ENCODE measurements at places on chromosomes 11 and 22. TPM values are rescaled to one million over a fixed set of nuclear protein-coding genes. Genes with fewer than 3 reads are reported as not detected.

Gene HSD17B12
- total RNA-seq = 102 TPM

DNA sequence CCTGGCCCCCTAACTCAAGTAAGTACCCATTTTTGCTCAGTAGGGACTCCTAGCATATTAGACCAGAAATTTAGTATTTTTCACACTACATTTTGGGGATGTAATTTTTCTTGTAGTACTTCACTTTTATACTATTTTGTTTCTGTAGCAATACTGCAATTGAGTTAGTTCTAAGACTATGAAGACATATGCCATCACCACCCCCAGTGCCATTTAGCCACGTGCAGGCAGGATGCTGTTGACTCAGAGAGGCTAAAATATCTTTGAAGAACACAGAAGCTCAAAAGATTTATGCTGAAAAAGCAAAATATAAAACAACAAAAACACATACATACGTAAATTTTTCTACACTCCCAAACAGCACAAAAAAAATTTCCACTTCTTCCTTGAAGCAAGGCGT lies 29.1 kb upstream of the DLAT start:
- DNase-seq = no peak

DNA sequence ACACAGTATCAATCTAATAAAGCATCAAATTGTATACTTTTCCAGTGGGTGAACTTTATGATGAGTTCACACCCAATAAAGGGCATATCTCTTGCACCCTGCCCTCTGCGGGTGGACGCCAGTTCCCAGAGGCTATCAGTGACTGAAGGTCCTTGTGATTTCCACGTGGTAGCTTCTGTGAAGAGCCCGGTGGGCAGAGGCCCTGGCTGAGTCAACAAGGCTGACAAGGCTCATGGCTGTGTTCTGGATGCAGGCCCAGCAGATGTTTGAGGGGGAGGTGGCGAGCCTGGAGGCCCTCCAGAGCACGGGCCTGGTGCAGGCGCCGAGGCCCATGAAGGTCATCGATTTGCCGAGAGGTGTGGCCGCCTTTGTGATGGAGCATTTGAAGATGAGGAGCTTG lies 71.4 kb downstream of the PIWIL3 start:
- DNase-seq = no peak

Gene MUC2
- 0.39 TPM for total RNA-seq

GRCh38 chr11:47938791-47939560 lies 41.4 kb upstream of the PTPRJ start:
- no peak for DNase-seq

GRCh38 chr11:80593648-80594374 lies 1153.0 kb upstream of the TENM4 start:
- no peak for DNase-seq

Gene OR51E2
- total RNA-seq = 7.4 TPM

DNA sequence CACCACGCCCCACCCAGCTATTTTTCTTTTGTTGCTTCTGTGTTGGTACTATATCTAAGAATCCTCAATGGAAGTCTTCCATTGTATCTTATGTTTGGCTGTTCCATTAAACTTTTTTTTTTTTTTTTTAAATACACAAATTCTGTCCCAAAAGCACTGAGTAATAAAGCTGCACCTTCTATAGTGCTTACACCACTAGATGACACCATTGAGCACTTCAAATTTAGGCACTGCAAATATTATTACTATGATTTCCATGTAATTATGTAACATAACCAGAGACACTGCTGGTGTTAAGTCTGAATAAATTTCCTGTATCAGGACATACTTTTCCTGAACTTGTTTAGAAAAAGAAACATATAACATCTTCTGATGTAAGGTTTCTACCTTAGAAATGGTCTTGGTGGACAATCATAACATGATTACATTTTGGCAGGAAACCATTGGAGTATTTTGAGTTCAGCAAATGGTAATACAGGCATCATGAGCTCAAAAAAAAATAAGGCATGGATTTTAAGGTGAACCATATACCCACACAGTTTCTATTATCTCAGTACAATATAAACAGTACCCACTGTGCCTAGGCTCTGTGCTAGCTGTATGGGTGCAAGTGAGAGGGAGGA lies 110.5 kb downstream of the ATG16L2 start:
- no peak for DNase-seq

GRCh38 chr11:9020916-9021315 lies 17.1 kb upstream of the NRIP3 start:
- DNase-seq = no peak

DNA sequence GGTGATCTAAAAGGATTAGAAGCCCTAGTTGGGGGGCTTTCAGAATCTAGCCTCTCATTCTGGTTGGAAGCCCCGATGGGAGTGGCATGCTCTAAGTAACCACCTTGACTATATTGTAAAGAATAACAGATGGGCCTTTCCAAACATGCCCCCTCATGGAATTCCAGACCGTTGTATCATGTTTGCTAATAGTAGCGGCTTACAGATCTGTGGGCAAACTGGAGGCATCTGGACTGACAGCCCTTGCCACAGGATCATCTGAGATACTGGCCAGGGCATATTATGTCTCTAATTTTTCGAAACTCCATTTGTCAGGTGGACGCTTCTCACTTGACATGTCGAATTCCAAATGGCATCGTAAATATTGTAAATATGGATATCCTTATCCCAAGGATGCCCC lies 10.5 kb downstream of the APIP start:
- DNase-seq = no peak

Gene PRDM10
- total RNA-seq = 10.3 TPM

All from ureter (tissue), 1 donor.